ENCODE measurements at places on chromosomes 2 and 18.

DNA sequence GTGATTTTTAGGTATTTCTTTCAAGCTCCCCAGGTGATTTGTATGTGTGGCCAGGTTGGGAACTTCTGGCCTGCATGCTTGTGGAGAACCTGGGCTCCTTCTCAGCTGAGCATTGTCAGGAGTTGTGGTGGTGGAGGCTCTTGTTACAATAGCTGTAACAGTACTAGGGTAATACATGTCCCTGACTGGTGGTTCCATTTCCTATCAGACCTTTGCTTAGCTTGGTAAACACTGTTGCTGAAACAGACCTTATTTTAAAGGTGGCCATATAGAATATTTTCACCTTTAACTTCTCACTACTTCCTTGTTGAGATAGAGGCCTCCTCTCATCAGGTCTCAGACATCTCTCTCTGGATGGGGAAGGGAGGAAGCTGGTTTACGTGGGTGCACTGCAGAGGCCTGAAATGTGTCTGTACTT, 79.2 kb downstream of the SETBP1 start:
- DNase-seq: no peak

GRCh38 chr2:219010162-219010756, 17.0 kb upstream of the CRYBA2 start:
- DNase-seq: no peak

- DNase-seq: no peak
These were observed 893.5 kb upstream of the ZEB2 start for GRCh38 chr2:145413261-145414030.

- no peak for DNase-seq
These were observed 71.1 kb upstream of the MAP4K3 start for GRCh38 chr2:39508198-39508597.

- no peak for DNase-seq
These were observed 6.5 kb downstream of the IGFBP5 start for GRCh38 chr2:216688731-216689340.

DNA sequence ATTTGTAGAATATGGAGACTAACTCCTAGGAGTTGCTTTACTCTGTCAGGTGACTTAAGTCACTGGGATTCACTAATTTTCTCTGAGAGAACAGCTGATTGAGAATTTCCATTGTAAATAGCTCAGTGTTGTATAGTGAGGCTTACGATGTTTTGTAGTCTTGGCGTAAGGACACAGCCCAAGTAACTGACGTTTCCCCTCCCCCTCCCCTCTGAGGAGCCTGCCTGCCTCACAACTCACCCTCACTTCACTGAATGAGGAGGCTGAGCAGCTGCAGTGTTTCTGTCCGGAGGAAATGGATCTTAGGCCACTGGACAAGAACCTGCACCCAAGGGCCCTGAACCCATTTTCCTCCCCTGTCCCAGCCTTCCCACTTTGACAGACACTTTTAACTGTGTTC, 264.6 kb downstream of the PHLPP1 start:
- no peak for DNase-seq

DNA sequence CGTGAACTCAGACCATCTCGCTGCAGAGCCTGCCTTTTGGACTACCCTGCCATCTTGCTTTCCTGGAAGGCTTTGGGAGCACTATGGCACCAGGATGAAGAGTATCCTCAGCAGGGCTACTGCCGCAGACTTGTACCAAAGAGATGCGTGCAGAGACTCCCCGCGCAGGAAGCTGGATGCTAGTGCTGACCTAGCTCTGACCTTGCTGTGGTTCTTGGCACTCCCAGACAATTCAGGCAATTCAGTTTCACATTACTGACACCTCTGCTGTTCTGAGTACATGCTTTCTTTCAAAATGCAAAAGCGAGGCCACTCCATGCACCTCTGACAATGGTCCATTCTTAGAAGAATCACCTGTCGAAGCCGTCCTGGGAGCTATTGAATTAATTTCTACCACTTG, 251.5 kb upstream of the MEX3C start:
- DNase-seq: no peak

DNA sequence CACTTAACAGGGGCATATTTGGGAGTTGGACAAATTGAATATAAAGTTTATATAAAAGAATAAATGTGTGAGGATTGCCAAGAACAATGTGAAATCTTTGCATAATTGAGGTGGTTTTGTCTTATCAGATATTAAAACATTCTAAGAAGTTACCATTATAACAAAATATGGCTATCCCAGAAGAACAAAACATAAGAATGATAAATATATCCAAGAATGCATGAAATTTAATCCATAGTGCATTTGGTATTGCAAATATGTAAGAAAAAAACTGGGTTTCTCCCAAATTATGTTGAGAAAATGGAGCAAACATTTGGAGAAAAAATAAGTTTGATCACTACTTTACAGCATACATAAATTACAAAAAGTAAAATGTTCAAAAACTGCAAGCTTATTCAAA, 562.4 kb downstream of the RNF144A start:
- DNase-seq: no peak

DNA sequence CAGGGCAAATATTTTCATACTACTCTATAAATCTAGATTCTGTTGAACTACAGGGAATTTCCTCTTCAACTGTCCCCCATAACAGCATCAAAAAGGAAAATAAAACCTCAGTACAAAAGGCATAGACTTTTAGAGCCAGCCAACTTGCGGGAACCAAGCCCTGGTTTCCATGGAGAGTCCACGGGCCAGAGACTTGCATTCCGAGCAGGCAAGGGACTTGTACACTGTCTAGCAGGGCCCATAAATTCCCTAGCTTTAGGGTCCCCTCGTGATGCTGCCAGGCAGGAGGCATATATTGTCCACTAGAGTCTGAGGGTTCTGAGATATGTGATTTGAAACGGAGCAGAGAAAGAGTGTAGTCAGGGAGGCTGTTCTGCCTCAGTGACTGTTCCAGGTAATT, 153.1 kb upstream of the SLC14A2 start:
- no peak for DNase-seq

GRCh38 chr2:129753261-129753660, 226.2 kb upstream of the RAB6C start:
- DNase-seq: no peak

DNA sequence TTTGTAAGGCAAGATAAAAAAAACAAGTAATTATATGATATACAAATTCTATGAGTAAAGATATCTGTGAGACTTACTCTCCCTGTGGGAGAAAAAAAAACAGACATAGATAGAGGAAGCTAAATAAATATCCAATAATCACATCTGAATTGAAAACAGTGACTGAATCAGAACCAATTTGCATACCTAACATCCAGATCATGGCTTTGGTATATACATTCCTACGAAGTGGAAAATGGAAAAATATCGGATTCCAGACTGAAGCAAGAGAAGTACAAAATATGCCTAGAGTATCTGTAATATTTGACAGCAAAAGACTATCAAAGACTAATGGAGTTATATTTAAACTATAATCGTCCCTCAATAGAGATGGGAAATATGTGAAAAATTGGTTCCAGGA, 1108.1 kb upstream of the CHAC2 start:
- no peak for DNase-seq

- DNase-seq: peak; percentile 6
These were observed 85.6 kb downstream of the EHD3 start for GRCh38 chr2:31319406-31320175.

GRCh38 chr2:212863185-212863588, 288.2 kb downstream of the IKZF2 start:
- DNase-seq: no peak

DNA sequence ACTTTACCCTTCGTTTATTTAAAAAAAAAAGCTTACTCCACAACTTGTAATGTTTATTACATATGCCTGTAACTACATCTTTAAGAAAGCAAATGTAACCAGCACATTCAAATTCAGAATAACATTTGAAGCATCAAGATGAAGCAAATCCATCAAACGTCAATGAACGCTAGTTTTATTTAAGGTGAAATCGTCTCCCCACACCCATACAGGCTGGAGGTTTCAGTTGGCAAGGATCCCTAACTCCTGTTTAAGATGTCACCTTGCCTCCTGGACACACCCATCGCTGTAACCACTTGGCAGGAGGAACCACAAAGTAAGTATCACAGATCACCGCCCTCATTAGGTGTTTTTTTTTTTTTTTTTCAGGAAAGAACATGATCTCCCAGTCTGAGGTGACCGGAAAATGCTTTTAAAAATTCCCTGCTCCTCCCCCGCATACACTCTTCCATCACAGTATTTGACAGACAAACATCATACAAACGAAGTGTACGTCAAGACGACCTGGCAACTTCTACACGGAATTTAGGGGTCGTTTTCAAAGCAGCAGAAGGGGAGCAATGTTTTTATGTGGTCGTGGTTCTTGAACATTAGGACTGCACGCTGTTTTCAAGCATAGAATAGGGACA, 19.7 kb upstream of the STPG4 start:
- DNase-seq: no peak

DNA sequence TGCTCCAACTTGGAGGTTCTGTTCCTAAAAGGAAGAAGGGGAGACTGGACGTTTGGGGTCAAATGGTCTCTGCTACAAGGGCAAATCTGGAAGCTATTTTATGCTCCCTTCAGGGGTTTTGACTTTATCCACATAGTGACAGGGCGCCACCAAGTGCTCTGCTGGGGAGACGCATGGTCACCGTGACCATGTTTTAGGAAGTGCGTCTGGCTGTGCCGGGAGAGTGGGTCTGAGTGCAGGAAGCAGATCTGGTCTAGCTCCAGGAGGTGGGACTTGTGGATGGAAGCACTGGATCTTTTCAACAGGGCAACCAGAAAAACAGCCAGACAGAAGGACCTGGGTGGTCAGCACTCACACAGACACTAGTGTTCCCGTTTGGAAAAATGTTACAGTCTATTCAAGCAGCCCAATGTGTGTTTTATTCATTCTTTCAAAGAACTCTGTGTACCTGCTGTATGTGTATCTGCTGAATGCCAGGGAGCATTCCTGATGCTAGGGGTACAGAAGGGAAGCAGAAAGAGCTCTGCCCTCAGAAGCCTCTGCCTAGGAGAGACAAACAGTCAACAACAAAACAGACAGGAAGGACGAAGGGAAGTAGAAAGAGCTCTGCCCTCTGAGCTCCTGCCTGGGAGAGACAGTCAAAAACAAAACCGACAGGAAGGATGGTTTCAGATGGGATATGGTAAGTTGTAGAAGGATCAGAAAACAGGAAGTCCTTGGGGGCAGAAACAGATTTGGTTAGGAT, 14.3 kb downstream of the IMPA2 start:
- DNase-seq: peak; percentile 31

DNA sequence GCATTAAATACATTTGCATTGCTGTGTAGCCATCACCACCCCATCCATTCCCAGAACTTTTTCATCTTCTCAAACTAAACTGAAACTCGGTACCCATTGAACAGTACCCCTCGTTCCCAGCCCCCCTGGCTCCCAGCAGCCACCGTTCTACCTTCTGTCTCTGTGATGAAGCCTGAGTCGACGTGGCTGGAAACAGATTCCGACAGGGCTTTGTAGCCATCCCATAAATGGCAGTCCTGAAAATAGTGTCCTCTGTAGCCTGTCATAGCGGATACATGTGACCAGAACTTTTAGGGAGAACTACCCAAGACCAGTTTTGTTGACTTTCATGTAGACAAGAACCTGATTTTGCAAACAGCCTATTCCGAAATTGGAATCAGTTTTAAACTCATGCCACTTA, 59.1 kb downstream of the TSHZ1 start:
- no peak for DNase-seq

DNA sequence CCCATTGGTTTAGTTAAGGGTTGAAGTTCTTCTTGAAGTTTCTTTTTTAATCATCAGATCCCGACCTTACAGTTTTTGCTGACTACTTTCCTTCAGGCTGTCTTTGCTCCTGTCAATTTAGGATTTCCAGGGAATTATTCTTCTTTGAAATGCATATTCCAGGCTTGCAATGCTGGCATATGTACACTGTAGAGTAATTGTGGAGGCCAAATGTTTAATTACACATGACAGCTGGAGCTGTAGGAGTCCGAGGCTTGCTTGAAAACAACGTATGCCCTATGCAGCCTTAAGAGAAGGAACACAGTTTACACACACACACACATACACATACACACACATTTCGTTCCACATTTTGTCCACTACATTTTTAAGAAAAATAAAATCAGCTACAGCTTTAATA, 602.3 kb downstream of the TMEM182 start:
- no peak for DNase-seq

- no peak for DNase-seq
These were observed 2.7 kb upstream of the VIT start for GRCh38 chr2:36693825-36694224.

GRCh38 chr2:163735685-163736432, at the start of gene FIGN:
TSS of gene FIGN (minus strand) at chr2:163736008. CDS start at chr2:163734927, 1,081 bp downstream.
- DNase-seq: no peak

- no peak for DNase-seq
These were observed 294.3 kb upstream of the SETBP1 start for GRCh38 chr18:44386401-44386800.
